ENCODE measurements at places on chromosomes 12 and 14. TPM values are rescaled to one million over a fixed set of nuclear protein-coding genes. Genes with fewer than 3 reads are reported as not detected.

Gene ACADS
- 11.3 TPM for total RNA-seq

Gene ANG
- total RNA-seq = 6.4 TPM

Gene CATSPERB
- 0.83 TPM for total RNA-seq

Gene RAD52
- 8.0 TPM for total RNA-seq

Gene IAPP
- total RNA-seq = not detected

Gene EXOC3L4
- total RNA-seq = not detected

Gene NKX2-1
- total RNA-seq = not detected

Gene SUOX
- 30.0 TPM for total RNA-seq

Gene BAZ2A
- total RNA-seq = 36.7 TPM

- no peak for DNase-seq
These were observed 39.6 kb downstream of the DAD1 start for GRCh38 chr14:22549324-22549962.

- DNase-seq = no peak
These were observed 119.4 kb downstream of the KTN1 start for GRCh38 chr14:55699131-55700057.

GRCh38 chr14:77965919-77966435 is 166.1 kb downstream of the ADCK1 start:
- no peak for DNase-seq

DNA sequence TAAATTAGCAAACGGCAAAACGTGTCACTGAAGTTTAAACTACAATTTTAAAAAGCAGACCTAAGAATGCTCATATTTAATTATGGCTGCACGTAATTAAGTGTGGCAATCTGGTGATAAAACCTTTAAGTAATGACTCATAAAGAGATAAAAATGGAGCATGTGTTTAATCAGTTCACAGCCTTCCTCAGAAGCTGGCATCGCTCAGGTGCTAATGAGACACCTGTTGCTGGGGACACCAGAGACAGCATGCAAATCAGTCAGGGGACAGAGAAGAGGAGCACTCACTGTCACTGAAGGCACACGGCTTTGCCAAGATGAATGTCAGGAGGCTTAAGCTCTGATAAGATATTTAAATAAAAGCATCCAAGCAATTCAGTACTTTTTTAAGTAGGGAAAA is 840.3 kb downstream of the GALC start:
- DNase-seq = no peak

DNA sequence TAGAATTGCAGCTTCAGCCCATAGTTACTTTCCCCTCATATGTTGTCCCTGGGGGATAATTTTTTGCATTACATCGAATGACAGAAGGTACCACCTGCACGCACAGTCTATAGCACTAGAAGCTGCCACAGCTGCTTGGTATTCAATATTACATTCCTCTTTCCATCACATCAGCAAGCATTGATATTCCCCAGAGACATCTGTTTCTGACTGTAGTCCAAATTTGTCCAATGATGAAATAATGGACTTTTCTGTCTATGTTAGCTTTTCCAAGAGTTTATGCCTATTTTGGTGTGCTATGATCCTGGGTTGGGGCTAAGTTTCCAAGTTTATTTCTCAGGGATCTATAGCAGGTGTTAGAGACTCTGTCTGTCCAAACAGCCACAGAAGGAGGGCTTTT is 335.4 kb downstream of the LRIG3 start:
- no peak for DNase-seq

DNA sequence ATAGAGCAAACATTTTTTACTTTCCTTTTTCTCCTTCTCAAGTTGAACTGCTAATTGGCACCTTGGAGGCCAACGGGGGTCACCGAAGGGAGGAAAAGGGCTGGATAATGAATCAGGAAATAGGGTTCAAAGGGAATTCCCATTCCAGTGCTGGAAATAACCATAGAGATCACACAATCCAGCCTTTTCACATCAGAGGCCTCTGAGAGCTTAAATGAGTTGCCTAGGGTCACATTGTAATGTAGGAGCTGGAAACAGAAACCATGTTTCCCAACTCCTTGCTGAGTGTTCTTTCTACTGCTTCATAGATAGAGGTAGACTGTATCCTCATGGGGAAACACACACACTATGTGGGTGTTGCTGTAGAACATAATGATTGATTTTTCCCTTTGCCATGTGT is 60.6 kb upstream of the DDHD1 start:
- DNase-seq = no peak

GRCh38 chr12:80325167-80325959 is 118.7 kb upstream of the PTPRQ start:
- no peak for DNase-seq

- no peak for DNase-seq
These were observed 441.8 kb downstream of the NRXN3 start for GRCh38 chr14:78611796-78612571.

DNA sequence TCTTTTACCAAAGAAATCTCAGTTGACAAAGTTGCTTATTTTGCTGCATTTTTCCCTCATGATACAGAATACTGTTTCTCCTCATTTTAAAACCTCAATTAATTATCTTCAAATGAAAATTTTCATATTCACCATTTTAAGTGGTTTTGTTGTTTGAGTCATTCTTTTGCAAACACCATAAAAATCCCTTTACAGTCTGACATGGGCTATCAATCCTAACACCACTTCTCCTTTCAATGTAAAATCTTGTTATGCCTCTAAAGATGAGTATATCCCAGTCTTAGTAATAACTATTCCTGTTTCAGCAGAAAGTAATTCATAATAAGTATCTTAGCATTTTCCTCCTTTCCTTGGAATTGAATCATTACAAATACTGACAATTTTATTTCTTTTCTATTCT is 192.2 kb downstream of the SYT1 start:
- DNase-seq = no peak

DNA sequence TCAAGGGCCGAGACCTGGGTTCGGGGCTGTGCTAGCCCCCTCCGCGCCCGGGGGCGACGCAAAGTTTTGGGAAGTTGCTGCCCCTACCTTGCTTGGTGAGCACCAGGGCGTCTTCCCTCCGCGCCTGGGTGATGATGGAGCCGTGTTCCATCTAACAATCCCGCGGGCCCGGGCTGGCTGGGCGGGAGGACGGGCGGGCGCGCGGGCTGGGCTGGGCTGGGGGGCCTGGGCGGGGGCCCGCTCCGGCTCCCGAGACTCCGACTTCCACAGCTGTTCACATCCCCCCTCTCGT is 298 bp downstream of the CTDSP2 start:
- no peak for DNase-seq

GRCh38 chr14:101193106-101193844 is 289.8 kb upstream of the RTL1 start:
- no peak for DNase-seq

GRCh38 chr14:102508410-102508773 is 1.2 kb downstream of the ANKRD9 start:
- DNase-seq = no peak

GRCh38 chr12:96371790-96372699 is 28.2 kb downstream of the CDK17 start:
- no peak for DNase-seq

DNA sequence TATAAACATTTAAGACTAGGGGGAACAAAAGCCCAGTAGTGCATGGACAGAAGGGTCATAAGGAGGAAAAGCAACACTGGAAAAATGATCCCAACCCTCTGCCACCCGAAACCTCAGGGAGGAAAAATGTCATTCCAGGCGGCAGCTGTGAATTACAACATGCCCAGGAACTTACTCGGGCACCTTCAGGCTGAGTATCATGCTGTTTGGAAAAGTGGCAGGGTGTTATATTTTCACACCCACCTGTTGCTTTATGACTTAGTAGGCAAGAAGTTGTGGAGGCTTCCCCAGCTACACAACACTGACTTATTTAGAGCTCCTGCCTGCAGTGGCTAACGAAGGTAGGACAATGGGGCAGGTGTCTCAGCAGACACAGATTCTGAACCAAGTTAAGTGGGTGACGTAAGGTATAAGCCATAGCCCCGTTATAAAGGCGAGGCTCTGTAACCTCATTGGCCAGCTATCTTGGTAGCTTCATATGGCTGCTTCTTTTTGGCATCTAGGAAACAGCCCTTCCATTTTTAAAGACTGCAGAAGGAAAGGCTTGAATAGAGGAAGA is 96.1 kb upstream of the IFNG-AS1 start:
- no peak for DNase-seq

- DNase-seq = no peak
These were observed 62.1 kb downstream of the PPP2R5C start for GRCh38 chr14:101823511-101824120.

DNA sequence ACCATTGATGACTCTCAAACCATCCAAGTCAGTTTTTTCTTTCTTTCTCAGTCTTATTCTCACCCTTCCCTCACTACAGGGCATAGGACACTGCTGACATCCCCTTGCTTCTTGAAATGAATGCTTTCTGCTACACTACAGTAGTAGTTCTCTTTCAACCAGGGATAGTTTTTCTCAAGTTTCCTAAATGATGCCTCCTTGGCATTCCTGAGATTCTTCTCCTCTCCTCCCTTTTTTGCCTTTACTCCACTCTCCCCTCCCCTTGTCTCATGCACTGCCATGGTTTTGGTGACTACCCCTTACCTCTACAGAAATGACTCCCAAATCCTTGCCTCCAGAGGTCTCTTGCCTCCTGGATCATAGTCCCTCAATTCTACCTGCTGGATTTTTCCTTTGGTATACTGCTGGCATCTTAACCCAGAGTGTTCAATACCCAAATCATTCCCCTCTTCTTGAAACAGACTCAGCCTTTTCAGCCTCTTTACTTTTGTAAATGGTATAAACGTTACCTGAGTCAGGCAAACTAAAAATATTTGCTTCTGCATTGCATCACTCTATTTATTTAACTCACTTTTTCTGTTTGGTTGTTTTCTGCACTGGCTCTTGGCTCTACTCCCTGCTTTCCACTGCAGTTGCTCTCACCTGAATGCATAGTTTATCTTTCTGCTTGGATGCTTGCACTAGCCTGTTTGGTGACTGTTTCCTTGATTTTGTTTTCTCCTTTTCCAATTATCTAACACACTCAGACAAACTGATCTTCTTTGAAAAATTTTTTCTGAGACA is 211.6 kb upstream of the IGF1 start:
- DNase-seq = no peak

GRCh38 chr12:116448165-116448739 is 110.9 kb upstream of the MAP1LC3B2 start:
- DNase-seq = no peak

Measured in esophagus squamous epithelium (tissue), 5 donors.